ENCODE measurements at places on chromosomes 13 and 19.
A peak's percentile ranks its signal among the peaks of the same experiment; 100 is the strongest.

DNA sequence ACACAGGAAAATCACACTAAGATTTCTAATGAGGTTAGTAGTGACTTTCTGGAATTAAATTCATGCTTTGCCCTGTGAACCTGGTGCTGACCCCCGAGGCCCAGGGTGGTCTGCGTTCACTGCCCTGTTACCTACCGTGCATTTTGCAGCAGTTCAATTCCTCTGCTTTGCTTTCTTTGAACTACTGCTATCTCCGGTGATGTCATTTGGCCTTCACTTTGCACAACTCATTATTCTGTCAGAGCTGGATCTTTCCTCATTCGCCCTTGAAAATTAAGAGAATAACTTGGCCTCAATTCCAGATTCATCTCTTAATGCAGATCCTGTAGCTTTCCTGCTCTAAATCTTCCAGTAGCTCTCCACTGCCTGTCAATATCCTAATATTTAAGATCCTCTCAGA lies 8.8 kb upstream of the LRRC63 start:
- no peak for DNase-seq

- peak; percentile 23 for DNase-seq
Observed at GRCh38 chr19:42122691-42123607, 9.3 kb downstream of the POU2F2 start.

GRCh38 chr13:64457976-64458375 lies 2772.2 kb downstream of the PCDH9 start:
- DNase-seq, result no peak

DNA sequence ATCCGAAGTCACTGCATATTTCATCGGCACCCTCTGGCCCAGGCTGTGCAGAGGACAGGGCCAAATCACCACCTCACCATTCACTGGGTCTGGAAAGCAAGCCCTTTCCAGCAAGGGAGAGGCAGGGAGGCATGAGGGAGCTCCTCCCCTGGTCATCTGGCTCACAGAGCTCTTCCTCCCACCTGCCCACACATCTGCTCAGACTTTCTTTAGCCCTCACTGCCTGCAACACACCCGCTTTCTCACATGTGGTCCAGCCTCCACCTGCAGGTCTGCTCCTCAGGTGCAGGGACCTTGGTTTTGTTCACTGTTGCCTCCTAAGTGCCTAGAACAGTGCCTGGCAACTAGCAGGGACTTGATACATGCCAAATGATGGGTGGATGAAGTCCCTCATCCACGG lies 21.0 kb upstream of the SLC35E1 start:
- DNase-seq, result no peak

GRCh38 chr19:29016926-29017760 lies 195.8 kb downstream of the UQCRFS1 start:
- no peak for DNase-seq

- DNase-seq, result no peak
Observed at GRCh38 chr13:44436589-44437337, 63.1 kb downstream of the SERP2 start.

GRCh38 chr13:52070929-52071523 lies 46.5 kb downstream of the UTP14C start:
- DNase-seq, result no peak

- no peak for DNase-seq
Observed at GRCh38 chr19:31109636-31110035, 239.6 kb downstream of the TSHZ3 start.

DNA sequence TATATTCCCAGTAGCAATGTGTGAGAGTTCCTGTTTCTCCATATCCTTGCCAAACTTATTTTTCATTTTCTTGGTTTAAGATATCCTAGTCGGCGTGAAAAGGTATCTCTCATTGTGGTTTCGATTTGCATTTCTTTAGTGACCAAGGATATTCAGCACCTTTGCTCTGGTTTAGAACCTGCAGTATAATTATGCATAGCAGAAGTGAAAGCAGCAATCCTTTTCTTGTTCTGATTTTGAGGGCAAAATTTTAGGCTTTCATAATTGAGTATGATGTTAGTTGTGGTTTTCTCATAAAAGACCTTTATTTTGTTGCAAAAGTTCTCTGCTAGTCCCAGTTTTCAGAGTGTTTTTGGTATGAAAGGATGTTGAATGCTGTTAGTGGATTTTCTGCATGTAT lies 491.0 kb downstream of the FGF9 start:
- peak; percentile 41 for DNase-seq

- no peak for DNase-seq
Observed at GRCh38 chr13:95698047-95698749, 21.3 kb downstream of the DNAJC3 start.

- no peak for DNase-seq
Observed at GRCh38 chr19:8643860-8644653, 13.6 kb downstream of the NFILZ start.

DNA sequence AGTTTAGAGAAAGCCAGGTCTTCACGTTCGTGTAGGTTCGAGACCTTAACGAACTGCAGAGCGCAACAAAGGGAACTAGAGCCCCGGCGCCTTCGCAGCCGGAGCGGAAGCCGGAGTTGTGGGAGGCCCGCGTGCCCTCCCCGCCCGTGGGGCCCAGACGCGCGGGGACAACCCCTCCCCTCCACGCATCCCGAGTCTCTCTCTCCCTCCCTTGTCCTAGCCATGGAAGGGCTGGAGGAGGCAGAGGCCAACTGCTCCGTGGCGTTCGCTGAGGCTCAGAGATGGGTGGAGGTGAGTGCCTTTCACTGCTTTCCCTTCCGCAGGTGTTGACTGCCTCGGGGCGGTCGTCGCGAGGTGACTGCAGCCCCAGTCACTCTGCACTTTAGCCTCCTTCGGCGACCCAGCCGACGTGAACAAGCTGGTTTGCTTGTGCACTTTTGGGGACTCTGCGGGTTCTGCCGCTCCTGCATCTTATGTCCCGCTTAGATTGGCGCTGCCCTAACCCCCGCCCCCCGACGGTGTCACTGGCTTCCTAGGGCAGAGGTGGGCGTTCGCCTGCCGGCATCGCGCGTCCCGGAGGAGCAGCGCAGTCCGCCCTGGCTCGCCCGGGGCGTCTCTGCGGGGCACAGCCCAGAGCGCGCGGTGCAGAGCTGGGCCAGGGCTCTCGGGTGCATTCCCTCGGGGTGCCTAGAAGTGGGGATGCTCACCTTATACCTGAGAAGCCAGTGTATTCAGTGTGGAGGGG lies 478 bp downstream of the LMO7 start:
- DNase-seq, result no peak

GRCh38 chr19:31502536-31503170 lies 153.4 kb upstream of the TSHZ3 start:
- no peak for DNase-seq

- DNase-seq, result no peak
Observed at GRCh38 chr19:5179256-5179655, 161.4 kb downstream of the PTPRS start.

DNA sequence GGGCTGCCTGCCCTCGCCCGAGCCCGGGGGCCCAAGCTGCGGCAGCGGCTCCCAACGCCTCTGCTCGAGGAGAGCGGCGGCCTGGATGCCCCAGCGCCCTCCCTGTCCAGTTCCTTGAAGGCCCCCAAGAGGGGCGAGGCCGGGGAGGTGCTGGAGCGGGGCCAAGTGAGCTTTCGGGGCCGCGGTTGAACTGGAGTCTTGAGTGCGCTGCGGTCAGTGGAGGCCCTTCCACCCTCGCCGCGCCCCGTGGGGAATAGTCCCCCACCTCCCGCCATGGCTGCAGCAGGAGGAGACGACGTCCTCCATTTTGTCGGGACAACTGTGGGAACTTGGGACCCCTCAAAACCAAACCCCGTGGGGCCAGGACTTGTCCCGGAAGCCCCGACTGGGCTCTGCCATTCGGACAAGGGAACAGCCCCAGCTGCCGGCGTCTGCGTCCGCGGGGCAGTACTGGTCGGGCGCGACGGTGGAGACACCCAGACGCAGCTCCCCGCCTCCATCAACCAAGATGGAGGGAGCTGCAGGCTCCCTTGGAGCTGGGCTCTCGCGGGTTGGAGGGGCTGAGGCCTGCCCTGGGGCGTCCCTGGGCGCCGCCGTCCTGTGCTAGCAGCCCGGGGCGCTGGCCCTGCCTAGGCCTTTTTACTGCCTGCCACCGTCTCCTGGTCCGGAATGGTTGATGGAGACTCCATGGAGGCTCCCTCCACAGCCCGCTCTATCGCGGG lies 736 bp upstream of the ZMYM5 start:
- peak; percentile 61 for DNase-seq

DNA sequence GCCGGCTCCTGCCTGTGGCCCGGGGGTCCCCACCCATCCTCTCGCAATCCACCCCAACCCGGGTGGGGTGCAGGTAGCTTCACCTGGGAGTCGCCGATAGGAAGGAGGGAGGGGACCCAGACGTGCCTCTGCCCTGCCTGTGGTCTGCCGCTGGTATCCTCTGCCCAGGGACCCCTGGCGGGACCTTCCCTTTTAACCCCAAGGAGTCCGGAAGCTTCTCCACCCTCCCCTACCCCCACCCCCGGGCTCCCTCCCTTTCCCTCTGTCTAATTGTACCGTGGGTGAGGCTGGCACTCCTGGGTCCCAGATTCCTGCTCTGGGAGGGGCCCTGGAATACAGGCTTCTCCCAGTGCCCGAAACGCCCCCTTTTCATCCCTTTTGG lies at the start of gene KLK10:
Gene KLK10 (minus strand): TSS at position 166 of the 382 bp plus-strand sequence. CDS start 579 bp downstream, outside the sequence.
- no peak for DNase-seq
